SK-N-MC (cell line): ENCODE measurements at places on chromosomes 2 and 18.

- DNase-seq = no peak
Observed at GRCh38 chr2:36483290-36483689, 114.7 kb downstream of the FEZ2 start.

DNA sequence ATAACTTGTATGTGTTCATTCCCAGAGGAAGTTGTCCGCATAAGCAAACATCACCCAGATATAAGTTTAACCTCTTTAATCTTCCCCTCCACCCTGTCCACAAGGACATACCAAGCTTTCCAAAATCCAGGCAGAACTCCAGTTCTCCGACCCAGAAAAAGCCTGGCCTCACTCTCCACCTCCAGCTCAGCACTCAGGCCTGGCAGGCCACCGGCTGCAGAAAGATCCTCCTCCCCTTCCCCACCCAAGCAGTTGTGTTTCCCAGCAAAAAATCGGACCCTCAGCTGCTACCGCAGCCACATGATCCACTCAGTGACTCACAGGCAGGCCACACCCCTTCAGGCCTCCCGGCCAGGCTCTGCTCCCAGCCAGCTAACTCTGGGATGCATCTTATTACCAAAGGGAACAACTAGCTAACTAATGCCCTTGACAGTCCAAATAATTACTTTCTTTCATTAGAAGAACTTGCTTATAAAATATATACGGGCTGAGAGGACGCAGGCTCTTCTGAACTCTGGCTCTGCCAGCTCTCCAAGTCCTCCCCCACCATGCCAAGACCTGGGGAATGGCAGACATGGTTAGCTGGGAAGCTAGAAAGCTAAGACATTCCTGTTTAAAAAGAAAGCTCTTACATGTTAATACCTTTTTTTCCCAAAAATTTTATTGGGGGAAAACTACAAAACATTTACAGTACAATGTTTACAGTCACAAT, 4.5 kb downstream of the ZFP36L2 start:
- DNase-seq = peak; percentile 48

- DNase-seq = no peak
Observed at GRCh38 chr18:47151439-47151838, 1.1 kb upstream of the HDHD2 start.

DNA sequence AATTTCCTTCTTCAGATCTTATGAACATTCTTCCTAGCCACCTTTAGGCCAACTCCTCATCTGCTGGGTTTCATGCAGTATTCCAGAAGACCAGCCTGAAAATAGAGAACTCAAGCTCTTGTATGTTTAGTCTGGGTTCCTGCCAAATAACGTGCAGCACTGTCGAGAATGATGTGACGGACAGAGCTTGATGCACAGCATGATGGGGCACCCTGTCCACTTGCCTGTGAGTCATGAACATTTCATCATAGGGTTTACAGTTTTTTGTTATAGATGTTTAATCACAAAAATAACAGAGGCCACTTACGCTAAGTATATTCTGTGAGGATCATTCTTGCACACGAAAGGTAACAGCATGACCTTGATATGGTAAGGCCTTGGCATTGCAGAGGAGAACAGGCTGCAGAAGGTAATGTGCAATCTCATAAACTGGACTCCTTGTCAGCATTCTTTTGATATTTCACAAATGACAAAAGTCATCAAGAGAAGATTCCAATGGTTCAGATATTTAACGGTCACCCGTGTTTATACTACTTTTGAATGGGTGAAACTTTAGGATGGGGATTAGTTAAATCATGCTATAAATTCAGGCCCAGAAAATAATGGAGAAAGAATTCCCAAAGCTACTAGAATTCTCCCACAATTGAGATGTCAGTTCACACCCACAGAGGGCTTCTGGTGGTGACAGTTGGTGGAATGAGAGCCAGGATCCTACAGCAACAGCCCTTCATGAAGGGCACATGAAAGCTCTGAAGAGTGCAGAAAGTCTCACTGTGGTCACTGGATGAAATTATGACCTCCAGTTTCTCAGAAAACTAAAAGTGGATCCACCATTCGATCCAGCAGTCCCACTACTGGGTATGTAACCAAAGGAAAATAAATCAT, 396.1 kb upstream of the RAB12 start:
- no peak for DNase-seq

- no peak for DNase-seq
Observed at GRCh38 chr2:134912361-134912760, 6.3 kb upstream of the CCNT2 start.

DNA sequence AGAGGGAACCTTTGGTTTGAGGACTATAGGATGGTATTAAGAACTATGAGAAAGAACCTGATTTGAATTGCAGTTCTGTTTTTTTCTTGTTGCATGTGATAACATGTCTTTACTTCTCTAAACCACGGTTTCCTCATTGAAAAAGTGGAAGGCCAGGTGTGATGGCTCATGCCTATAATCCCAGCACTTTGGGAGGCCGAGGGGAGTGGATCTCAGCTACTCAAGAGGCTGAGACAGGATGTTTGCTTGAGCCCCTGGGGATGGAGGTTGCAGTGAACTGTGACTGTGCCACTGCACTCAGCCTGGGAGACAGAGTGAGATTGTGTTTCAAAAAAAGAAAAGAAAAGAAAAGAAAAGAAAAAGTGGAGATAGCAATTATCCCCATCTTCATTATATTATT, 32.3 kb downstream of the SCN9A start:
- DNase-seq = no peak

DNA sequence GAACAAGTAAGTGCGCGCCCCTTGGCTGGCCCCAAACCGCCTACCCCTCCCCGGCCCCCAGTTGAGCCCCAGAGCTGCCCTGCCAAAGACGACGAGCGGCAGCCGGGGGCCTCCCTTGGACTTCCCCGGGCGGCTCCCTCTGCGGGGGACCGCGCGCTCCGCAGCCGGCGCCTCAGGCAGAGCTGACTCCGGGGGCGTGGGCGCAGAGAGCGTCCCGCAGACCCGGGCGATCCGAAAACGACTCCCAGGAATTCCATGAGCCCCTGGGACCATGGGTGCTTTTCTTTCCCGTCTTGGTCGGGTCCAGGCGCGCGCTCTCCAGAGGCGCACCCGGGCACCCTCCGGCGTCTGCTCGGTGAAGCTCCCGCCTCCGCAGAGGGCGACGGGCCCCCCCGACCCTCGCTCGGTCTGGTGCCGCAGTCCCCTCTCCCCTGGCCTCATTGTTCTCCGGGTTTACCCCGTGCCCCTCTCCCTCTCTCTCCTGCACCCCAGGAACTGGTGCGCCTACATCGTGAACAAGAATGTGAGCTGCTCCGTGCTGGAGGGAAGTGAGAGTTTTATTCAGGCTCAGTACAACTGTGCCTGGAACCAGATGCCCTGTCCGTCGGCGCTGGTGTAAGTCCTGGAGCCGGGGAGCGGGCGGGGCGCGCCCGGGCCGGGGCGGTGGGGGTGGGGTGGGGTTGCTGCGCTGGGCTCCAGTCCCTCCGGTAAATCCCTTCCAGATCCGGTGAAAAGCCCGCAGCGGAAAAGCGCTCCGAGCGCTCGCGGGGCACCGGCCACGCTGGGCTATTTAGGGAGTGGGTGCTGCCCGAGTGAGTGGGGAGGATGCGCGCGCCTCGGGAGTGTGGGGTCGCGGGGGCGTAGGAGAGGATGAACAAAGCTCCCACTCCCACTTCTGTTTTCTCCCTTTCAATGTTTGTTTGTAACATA, 776 bp downstream of the EMILIN2 start:
- DNase-seq = no peak

DNA sequence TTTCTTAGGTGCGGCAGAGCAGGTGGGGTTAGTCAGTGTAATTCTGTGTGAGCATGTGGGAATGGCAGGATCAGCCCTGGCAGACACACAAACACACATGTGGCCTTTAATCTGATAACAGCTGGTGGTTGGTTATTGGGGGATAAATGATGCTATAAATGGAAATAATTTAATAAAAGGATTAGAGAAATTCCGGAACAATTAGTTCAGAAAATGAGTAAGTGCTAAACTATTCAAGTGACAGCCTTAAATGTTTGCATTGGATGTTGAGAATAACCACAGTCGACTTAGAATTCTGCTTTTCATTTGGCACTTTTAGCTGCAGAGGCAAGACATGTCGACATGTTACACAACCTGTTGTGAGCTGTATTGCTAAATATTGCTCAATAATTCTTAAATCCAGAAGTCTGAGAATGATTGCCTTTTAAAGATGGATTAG, 7.2 kb downstream of the SMYD1 start:
- no peak for DNase-seq

- DNase-seq = no peak
Observed at GRCh38 chr2:216516730-216517350, 18.2 kb downstream of the RPL37A start.

DNA sequence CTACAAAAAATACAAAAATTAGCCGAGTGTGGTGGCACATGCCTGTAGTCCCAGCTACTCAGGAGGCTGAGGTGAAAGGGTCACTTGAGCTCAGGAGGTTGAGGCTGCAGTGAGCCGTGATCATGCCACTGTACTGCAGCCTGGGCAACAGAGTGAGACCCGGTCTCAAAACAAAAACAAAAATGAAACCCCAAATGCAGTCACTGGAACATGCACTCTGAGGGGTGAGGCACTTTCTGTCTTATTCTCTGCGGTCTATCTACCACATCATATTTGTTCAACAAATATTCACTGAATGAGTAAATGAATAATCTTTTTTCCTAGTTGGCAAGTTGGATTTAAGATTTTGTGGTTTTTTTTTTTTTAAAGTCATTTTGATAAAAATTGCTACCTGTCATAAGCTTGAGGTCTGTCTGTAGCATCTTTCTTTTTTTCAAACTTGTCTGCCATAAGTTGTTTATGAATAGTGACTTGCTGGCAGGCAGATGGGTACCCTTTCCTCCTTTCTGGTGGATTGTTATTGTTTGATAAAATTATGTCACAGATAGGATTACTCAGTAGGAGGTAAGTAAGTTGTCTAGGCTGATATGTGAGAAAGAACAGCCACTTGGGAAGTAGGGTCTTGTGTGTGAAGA, 11.8 kb downstream of the CHRNA1 start:
- DNase-seq = no peak

DNA sequence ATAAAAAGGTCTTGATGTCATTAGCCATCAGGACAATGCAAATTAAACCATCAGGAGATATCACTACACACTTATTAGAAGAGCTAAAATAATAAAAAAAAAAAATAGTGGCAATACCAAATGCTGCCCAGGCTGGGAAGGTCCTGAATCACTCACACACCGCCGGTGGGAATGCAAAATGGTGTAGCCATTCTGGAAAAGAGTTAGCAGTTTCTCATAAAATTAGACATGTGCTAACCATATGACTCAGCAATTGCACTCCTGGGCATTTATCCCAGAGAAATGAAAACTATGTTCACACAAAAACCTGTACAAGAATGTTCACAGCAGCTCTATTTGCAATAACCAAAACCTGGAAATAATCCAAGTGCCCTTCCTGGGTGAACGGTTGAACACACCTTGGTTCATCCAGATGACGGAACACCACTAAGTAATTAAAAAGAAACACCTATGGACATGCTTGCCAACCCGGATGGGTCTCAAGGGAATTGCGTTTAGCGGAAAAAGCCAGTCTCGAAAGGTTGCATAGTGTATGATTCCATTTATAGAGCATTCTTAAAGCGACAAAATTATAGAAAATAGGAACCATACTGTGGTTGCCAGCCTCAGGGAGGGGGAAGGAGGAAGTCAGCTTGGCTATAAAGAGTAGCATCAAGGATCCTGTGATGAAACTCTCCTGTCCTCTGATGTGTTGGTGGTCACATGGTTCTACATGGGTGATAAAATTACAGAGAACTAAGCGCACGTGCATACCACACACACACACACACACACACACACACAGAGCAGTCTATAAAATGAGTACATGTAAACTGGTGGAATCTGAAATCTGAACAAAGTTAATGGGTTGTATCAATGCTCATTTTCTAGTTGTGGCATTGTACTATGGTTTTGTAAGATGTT, 4.6 kb downstream of the MBP start:
- DNase-seq = no peak

GRCh38 chr2:40283111-40283909, 168.6 kb downstream of the SLC8A1 start:
- DNase-seq = no peak

DNA sequence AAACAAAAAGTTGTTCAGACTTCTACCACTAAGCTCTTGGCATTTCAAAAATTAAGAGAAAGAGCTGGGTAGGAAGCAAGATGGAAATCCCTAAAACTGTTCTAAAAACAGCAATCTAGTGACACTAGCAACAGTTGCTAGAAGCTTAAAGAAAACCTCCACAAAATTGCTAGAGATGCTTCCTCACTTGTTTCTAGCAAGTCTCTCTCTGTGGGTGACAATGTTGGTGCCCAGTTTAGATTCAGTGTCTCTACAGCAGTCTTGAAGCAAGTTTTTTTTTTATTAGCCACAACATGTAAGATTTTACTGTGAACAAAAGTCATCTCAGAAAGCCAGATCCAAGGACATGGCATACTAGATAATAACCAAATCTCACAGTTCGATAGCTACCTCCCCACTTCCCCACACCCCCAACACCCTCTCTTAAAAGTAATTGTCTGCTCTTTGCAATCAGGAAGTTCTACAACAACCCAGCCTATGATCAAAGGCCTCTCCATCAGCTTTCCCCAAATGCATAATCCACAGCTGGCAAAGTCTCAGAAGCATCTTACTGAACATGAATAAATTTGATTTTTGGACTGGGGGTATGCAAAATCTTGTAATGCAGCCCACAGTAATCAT, 70.0 kb downstream of the ANKRD44 start:
- no peak for DNase-seq

DNA sequence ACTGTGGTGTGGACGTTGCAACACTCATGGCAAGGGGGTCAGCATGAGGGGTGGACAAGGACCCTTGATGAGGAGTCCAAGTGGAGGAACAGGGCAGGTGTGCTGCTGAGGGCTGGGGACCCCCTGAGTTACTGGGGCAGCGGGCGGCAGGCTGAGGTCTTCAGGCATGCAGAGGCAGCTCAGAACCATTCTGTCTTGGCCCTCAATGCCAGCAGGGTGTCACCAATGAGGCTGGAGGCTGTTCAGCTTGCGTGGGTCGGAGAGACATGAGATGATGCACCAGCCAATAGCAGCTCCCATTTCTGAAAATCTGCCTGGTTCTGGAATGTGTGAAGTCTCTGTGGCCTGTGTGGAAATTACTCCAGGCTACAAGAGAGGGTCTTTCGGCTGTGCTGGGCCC, 105.4 kb downstream of the INHBB start:
- no peak for DNase-seq

- DNase-seq = no peak
Observed at GRCh38 chr2:109530712-109531111, 83.1 kb downstream of the SEPTIN10 start.

- no peak for DNase-seq
Observed at GRCh38 chr2:62505109-62505749, 766 bp downstream of the TMEM17 start.

GRCh38 chr2:178241844-178242551, 47.7 kb downstream of the OSBPL6 start:
- DNase-seq = peak; percentile 22

DNA sequence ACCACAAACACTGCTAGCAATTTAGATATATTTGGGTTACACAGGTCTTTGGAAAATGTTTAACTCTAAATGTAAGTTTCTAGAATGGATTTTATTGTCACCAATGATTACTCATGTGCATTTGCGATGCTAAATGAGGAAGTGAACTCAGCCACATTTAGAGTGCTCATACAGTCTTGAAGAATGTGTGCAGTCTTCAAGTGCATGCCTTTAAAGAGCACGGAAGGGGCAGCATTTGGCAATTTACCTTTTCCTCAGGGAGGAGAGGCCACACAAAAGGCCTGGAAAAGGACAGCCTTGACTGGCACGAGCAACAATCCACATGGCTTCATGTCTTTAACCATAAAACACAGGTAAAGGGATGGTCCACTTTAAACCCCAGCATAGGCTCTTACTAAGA, 78.5 kb upstream of the STK17B start:
- no peak for DNase-seq

- DNase-seq = no peak
Observed at GRCh38 chr2:80438686-80439085, 134.1 kb upstream of the LRRTM1 start.
